ENCODE measurements at places on chromosomes 11 and 22.
A peak's percentile ranks its signal among the peaks of the same experiment; 100 is the strongest.

- no peak for DNase-seq
These were observed 3.1 kb downstream of the SCN4B start for GRCh38 chr11:118149493-118149892.

- DNase-seq, result no peak
These were observed 25.8 kb downstream of the ADAMTS8 start for GRCh38 chr11:130402570-130402969.

DNA sequence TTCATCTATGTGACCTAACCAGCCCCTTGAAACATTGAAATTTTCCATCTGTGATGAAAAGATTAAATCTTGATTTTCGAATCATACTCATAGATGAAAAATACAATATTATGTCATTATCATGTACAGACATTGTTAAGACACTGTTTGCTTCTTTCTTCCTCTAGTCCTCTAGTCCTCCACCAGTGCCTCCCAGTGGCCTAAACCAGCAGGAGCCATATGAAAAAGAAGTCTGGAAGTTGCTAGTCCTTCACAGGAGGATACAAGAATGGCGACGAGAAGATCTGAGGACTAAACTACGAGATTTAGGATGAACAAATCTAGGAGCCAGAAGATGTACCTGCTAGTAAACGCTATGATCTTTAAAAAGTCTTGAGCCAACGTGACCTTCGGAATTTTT is 134.1 kb downstream of the SLC17A6 start:
- DNase-seq, result no peak

DNA sequence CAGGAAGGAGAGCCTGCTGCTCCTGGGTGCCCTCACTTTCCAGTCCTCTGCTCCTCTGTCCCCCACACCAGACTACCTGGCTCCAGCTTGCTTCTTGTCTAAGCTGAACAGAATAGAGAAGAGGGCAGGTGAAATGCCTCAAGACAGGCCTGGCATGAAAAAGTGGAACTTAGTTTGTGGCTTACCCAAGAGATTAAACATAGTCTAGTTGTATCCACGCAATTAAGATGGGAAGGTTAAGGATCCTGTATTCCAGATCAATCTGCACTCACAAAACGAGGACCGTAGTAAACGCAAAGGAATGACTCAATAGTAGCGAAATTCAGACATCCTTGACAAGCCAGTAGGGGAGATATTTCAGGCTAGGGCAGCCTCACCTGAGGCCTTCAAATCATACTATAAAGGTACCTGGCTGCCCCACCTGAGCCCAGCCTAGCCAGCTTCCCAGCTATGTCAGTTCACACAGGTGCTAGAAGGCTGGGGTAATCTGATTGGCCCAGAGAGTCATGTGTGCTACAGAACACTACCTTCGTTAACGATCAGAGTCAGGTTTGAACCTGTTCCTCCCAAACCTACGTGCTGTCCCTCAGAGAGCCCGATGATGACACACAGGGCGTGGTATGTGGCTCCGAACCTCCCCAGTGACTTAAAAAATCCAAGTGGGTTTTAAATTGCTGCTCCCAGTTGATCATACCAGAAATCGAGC is 46.5 kb downstream of the AHNAK start:
- no peak for DNase-seq

DNA sequence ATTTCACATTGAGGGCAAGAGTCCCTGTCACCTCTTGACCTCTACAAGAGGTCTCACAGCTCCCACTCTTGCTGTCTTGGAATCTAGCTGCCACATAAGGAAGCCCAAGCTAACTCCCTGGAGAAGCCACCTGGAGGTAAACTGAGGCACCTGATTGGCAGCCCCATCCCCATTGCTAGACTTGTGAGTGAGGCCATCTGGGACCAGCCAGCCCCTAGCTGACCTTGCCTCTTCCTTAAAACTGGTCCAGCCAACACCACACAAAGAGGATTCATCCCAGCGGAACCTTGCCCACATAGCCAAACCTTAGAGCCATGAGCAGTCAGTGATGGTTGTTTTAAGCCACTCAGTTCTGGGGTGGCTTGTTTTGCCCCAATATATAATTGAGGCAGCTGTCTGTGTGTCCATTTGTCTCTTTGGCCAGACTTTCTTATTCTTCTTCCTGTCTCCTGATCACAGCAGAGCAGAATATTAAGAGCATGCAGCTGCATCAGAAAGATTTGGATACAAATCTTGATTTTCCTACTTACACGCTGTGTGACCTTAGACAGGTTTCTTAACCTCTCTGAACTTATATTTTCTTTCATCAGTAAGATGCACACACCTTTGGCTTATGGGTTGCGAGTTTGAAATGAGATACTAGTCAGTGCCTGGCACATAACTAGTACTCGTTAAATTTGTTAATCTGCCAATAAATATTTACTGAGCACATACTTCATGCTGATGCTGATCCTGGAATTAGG is 74.3 kb upstream of the TP53I11 start:
- DNase-seq, result no peak

DNA sequence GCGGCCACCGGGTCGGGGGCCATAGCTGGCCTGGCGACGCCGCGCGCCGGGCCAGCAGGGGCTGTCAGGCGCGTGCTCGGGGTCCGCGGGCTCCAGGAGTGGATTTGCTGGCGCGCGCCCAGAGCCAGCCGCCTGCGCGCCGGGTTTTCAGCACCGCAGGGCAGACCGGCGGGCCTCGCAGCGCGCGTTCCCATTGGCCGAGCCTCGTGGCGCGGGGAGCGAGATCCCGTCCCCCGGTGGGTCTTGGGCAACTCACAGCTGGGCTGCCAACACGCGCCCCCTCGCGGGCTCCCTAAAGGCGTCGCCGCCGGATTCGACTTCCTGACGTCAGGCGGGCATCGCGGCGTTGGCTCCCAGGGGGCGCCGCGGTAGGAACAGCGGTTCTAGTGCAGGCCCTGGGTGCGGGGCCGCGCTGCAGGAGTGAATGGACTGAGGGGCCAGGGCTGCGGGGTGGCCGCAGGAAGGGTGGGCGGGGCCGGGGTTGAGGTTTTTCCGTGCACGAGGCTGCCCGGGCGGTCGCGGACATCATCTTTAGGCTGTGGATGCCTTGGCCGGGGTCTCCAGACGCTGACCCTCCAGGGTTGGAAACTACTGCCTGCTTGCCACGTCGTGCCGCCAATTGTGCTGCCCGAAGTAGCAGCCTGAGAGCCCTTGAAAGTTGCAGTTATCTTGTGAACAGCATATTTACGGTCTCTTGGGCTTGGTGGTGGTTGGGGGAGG is at the start of gene FADS1:
FADS1 (minus strand) TSS at position 268 of the 720 bp plus-strand sequence; CDS start at position 194, 74 bp downstream.
- DNase-seq, result peak; percentile 92

DNA sequence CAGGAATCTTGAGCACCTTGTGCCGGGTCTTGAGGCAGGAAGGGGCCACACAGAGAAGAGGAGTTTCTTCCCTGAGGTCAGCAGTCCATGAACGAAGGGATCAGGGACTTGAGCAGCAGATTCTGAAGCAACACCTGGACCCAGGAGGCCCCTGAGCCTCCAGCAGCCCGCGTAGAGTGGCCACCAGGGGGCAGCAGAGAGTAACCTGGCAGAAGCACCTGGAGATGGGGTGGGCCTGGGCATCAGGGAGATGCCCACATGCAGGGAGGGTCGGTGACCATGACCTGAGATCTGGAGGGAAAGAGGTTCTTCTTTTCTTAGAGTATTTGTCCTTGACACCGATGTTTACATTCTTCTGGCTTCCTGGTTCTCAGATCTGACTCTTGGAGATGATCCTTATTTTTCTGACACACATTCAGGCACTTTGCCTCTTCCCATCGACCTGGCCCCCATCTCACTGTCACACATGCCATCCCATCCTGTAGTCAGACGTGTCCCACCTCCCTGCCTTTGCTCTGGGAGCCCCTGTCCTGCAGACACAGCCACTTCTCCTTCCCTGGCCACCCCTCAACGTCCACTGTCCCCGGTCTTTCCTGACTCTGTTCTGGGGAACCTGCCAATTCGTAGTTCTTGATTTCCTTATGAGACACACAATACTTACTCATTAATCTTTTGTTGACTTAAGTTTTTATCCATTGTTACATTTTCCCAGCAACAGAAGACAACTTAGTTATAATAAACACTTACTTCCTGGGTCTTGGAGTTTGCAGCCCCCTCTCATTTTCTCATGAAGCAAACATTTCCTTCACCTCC is 66.5 kb downstream of the GGTLC2 start:
- DNase-seq, result peak; percentile 24

DNA sequence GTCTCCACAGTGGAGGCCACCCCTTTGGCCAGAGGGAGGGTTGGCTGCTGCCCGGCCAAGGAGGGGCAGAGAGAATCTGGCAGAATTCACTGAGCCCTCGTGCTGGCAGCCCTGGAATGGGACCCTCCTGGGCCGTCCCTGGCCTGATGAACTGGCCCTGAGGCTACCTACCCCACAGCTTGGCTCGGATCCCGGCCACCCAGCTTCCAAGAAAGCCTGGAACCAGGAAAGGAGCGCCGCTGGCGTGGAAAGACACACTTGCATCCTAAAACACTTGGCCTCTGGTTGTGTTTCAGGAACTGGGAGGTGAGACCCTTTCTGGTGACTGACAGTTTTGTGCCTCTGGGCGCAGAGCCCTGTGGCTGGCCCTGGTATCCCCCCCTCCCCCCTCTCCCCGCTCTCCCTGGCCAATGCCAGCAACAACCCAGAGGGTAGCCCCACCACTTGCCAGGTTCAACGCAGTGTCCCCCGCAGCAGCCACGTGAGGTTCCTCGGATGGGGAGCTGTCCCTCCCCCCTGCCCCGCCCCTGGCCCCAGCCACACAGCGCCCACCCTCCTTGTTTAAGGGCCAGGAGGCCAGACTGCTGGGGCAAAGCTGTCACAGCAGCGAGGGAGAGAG is 693 bp downstream of the NFAM1 start:
- DNase-seq, result no peak

GRCh38 chr22:43166132-43166930 is 15.0 kb downstream of the TSPO start:
- no peak for DNase-seq

All from hippocampal formation (tissue), 2 donors.